Activated naive CD8-positive, alpha-beta T cell treated with anti-CD3 and anti-CD28 coated beads for 36 hours (primary cell): ENCODE measurements at places on chromosomes 2 and 18.

- DNase-seq = peak; percentile 12
Measured at GRCh38 chr18:23563377-23564043, 22.8 kb downstream of the NPC1 start.

DNA sequence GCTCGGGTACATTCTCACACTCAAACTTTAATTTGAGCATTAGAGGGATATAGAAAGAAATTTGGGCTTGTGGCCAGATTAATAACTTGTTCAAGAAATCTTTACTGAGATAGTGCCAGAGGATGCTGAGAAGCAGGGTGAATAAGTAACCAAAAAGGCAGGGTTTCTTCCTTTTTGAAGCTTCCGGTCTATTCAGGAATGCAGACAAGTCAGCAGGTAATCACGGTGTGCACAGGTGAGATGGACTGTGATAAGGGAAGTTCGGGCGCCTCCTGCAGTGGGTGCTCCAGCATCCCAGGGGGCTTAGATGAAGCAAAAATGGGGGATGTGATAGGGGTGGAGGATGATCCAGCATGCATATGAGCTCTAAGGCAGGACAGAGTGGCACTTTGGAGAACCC is 44.9 kb upstream of the CYP1B1 start:
- no peak for DNase-seq

DNA sequence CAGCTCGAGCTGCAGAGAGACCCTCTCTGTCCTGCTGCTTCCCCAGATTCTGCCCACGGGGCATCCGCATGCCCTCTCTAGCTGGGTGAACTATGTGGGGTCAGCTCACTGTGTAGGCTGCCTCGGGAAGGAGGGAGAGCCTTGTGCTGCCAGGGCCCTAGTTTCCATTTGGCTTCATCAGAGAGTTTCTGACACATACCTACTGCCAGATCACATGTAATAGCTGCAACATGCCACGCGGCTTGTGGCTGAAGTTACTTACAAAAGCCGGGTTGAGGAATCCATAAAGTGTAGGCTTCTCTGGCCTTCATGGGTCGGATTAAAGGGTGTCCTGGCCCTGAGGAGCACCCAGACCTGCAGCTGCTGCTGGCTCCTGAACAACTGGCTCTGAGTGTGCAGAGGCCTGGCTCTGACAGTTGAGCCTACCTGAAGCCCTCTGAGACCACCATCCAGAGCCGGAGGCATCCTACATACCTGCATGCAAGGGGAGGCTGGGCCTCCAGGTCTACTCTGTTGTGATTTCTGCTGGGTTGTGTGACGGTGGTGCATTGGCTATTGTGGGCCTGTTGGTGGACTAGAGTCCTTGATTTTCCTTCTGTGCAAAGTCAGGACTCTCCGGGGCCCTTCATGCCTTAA is 130.0 kb downstream of the SH3RF3 start:
- no peak for DNase-seq

DNA sequence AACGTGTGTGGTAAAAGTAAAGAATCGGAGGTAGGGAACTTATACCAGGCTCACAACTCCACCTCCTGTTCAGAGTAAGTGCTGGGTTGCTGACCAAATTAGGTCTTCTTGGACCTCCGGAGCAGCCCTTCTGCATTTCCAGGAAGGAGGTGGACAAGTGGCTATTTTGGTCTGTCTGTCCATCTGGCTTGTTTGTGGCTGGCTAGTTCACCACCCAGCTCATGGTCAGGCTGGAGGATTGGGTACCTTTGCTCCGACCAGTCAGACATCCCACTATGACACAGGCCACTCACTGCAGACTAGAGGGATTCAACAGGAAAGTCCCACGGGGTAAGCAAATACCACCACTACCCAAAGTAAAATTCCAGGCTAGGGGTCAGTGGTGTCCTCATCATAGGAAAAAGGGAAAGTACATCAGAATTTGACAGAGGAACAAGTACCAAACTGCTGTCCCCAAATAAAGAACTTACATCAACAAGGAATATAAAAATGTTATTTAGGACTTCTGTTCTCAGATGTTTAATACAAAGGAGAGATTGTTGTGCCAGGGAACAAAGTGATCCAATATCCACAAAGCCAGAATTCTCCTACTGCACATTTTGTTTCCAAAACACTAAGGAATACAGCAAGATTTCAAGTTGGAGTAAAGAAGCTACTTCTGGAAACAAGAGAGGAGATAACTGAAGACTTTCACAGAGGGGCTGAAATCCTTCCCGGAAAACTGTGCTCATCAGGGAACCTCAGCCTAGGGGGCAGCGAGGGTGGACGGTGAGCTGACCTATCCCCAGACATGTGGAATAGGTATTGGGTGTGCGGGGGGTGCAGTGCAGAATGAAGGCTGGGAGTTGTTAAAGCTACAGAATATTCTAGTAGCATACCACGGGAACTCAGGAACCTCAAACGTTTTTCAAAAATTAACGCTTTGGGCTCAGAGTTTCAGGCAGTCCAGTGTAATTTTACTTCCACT is 56.9 kb downstream of the BCL2 start:
- no peak for DNase-seq

GRCh38 chr2:71988170-71988569 is 159.5 kb downstream of the CYP26B1 start:
- DNase-seq = no peak

GRCh38 chr18:51370996-51371395 is 173.5 kb upstream of the MEX3C start:
- DNase-seq = no peak

- DNase-seq = no peak
Measured at GRCh38 chr2:188766471-188766856, 207.7 kb upstream of the COL3A1 start.

DNA sequence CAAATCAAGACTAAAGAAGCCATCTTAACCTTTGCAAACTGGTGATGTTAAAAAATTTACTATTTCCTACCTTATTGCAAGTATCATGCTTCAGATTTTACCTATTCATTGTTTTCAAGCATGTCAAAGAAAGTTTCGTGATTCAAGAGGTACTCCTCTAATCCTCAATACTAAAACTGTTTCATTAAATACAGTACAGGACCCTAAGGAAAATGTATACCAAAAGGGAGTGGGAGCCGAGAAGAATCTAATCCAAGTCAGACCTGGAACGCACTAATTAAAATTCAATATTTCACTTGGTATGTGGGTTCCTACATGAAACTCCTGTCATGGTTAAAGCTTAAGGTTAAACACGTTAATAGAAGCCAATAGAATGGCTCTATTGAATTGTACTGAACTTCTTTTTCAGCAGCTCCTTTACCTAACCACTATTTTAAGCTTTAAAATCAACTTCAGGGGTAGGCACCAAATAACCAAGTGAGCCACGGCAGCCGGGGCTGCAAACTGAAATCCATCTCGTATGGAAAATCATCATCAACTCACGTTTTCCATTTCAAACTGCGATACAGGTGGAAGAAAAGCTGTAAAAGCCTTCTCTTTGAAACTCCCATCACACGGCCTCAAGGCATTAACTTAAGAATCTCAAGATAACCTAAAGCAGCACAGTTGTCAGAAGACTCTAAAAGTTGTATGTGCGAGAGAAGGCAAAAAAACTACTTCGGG is 188.8 kb downstream of the ZEB2 start:
- DNase-seq = peak; percentile 41

GRCh38 chr2:112033600-112033999 is 21.5 kb upstream of the TMEM87B start:
- DNase-seq = no peak

- no peak for DNase-seq
Measured at GRCh38 chr2:166167449-166167848, 39.6 kb upstream of the SCN1A start.

DNA sequence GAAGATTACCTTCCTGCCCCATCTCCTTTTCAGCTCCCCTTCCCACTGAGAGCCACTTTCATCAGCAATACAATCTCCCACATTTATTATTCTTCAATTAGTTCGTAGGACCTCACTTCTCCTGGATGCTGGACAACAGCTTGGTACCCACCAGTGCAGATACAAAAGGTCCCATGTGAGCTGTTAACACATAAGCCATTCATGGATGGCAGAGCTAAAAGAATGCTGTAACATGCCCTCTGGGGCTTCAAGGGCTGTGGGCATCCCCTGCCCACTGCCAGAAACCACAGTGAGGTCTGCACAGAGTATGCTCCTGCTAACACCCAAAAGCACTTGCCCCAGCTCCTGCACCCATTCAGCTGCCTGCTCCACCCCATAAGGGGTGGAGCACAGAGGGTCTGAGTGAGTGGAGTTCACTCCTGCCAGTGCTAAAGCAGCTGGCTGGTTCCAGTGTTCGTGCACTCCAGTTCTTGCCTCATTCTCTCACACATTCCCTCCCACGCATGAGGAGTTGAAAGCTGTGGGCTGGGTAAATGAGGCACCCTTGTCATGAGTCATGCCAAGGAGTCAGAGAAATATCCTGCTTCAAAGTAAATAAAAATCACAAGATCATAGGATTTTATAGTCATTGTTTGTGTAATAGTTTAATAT is 305.9 kb upstream of the TMEFF2 start:
- peak; percentile 36 for DNase-seq

DNA sequence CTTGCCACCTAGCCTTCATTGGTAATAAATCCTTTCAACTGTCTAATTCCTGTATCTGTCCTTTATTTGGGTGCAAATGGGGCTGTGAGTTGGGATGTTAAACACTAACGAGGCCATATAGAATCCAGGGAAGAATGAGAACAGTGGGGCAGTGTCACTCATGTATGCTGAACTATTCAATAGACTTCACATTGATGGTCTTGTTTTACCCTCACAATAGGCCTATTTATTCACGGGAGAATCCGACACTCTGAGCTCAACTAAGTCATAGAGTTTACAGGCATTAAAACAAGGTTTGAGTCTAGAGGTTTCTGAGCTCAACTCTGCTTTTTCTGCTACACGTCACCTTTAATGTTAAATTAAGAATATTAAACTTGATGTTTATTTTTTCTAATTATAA is 421.6 kb downstream of the SOX11 start:
- no peak for DNase-seq

DNA sequence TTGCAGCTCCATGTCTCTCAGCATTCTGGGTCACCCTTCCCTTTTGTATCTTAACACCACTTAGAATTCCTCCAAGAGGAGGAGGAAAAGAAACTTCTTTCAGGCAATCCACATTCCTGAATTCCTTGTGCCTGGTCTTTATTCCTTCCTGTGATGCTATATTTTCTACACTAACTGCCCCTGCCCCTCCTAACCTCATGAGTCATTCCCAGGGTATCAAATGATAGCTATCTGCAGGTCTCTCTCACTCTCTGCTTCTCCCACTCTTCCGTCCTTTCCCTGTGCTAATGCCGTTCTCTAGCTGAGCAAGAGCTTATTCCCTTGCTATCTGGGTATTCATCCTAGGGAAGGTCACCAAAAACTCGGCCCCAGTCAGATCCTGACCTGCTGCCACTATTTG is 395.0 kb upstream of the TCF4 start:
- no peak for DNase-seq

DNA sequence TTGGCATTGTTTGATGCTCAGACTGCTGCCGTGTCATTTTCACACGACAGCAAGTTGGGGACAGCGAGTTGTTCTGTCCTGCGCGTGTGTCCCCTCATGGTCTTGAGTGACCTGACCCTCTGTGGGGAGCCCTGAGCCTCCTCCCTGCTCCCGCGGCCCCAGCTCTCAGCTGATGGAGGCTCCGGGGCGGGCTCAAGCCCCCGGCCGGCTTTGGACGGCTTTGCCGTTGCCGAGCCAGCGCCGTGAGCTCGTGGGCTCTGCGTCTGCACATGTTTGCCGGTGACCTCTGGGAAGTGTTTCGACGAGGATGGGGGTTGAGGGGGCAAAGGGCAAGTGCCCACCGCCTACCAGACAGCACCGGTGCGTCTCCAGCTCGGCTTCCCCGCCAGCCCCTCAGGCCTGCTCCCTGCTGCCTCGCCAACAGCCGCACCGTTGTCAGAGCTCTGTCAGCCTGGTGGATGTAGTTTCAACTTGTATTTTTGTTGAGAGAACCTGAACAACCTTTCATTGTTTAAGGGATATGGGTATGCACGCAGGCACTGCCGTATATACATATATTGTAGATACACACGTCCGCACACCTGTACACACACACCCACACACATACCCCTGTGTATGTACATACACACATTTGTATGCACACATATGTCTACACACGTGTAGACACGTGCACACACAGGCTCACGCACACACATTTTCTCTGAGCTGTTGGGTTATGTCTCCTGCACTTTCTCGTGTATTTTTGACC is 13.7 kb downstream of the PDCD1 start:
- no peak for DNase-seq

DNA sequence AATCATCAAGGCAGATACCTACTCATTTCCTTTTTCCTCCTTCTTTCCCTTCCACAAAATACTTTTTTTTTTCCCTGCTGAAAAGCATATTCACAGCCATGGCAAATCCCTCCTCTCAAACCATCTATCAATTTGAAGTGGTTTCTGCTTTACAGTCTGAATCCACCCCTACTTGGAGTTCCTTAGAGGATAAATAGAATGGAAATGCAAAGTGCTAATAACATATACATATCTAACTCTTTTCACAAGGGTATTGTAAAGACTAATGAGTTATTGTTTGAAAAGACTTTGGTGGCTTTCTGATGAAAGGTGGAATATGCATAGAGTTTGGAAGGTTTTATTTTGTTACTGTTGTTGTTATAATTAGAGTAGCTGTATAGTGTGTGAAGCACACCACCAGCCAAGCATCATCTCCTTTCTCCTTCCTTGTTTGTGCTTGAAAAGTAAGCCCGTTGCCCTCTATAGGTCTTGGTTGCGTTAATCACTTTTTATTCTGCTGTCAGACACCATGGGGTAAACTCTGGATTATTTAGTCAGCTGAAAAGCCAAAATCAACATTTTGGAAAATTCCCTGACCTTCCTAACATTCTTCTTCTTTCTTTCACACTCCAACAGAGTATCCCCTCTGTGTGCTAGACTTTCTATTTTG is 2126.9 kb upstream of the CELF4 start:
- DNase-seq = no peak

GRCh38 chr2:241933179-241933911 is 63.8 kb downstream of the RTP5 start:
- no peak for DNase-seq
